ENCODE measurements at places on chromosomes 6 and 20.

DNA sequence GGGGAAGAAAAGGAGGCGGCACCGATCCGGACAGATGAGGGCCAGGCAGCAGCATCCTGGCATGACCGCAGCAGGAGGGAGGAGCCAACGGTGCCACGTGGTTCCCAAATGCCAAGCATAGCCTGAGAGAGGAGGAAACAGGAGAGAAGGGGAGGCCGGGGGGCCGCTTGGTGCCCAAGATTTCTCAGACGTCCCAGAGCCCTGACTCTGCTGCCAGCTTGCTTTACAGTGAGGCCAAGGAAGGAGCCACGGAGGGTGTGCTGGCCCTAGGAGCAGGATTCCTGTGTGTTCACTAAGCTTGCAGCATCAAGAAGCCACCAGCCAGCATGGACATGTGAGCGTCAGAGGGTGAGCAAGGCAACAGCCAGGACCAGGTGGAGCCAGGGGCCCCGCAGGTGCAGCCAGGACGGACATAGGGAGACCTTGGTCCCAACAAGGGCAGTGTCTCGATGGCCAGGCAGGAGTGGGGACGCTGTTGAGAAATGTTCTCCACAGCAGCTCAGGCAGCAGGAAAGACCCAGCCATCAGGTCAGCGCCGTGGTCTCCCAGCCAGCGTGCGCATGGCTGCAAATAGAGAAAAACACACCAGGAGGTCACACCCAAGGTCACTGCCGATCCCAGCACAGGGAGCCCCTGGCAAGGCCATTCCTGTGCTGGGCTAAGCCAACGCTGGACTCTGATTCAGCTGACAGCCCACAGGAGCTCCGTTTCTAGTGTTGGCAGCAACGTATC lies 143.7 kb downstream of the DLL1 start:
- DNase-seq: peak; percentile 60

- no peak for DNase-seq
Observed at GRCh38 chr6:142912125-142912524, 32.9 kb downstream of the HIVEP2 start.

DNA sequence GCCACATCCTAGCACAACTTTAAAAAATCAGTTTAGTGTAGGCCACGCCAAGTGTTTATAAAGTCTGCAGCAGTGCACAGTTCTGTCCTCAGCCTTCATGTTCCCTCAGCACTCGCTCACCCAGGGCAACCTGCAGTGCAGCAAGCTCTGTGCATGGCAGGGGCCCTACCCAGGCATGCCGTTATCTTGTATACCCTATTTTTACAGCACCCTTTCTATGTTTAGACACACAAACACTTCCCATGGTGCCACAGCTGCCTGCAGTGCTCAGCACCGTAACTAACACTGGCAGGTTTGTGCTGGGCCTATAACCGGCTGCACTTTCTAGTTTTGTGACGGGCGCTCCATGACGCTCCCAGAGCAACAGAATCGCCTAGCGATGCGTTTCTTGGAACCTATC lies 43.8 kb downstream of the ZBTB46 start:
- DNase-seq: no peak

- no peak for DNase-seq
Observed at GRCh38 chr6:72321788-72322187, 300.1 kb upstream of the KCNQ5 start.

DNA sequence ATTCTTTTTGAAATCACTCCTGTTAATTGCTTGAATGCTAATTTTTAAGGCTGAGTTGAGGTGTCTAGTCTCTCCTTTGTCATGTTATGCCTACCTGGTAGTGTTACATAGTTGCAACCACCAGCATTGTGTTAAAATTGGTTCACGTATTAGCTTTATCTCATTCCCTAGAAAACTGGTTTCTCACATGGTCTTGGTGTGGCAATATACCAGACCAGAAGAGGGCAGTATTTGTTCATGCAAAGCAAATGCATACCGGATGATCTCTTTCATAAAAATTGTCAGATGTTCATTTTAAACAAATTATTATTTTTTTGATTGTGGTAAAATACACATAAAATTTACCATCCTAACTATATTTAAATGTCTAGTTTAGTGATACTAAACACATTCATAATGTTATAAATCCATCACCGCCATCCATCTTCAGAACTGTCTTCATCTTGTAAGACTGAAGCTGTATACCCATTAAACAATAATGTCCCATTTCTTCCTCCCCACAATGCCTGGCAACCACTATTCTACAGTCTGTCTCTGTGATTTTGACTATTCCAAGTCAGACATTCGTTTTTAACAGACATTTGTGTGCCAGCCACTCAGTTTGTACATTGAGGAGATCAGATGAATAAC lies 92.8 kb downstream of the ATRN start:
- DNase-seq: peak; percentile 40

GRCh38 chr20:3857405-3857804 lies 10.8 kb downstream of the MAVS start:
- DNase-seq: no peak

- peak; percentile 31 for DNase-seq
Observed at GRCh38 chr6:6840831-6841291, 252.3 kb downstream of the LY86 start.

DNA sequence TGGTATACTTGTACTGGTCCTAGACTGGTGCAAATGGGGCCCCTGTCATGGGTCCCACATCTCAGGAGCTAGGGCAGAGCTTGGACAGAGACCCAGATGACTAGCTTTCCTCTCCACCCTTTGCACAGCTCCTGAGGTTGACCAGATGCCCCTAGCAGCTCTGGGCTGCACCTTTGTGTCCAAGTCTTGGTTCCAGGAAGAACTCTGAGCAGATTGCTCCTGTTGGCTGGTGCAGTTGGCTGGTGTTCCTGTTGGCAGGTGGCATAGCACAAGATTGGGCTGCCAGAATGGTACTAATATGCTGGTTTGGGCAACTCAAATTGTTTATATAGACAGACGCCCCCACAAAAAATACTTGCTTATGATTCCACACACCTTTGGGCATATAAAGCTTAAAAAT lies 89.4 kb upstream of the EZR start:
- no peak for DNase-seq

DNA sequence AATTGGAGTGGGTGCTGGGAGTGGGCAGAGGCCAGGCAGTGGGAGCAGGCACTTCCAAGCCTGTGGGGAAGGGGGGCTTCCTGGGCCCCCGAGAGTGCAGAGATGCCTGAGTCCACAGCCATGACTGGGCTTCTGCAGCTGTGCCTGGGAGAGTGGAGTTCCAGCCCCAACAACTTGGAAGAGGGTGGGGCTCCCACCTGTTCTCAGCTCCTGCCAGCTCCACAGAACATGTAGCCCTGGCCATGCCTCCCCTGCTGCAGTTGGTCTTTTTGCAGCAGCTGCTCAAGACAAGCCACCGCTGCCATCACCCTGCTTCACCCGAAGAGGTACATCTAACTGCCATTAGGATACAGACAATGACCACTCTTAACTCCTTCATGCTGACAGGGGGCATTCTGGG lies 1092.3 kb downstream of the KHDRBS2 start:
- DNase-seq: no peak

GRCh38 chr6:134425513-134425912 lies 107.6 kb upstream of the SGK1 start:
- DNase-seq: no peak

DNA sequence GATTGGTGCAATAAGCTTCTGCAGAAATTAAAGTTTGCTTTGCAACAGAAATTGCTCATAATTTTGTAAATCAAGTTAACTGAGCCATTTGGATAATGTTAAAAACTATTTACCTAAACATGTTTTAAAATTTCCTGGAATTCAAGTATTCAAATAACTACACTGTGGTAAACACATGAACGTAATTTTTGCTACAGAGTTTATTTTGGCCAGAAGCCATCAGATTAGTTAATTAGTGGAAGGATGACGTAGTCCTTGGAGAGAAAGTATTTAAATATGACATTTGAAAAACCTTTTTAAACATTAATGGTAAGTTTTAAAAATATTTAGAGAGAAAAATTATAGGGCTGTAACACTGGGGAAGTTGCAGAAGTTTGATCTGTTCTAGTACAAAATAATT lies 121.2 kb upstream of the UST start:
- no peak for DNase-seq

DNA sequence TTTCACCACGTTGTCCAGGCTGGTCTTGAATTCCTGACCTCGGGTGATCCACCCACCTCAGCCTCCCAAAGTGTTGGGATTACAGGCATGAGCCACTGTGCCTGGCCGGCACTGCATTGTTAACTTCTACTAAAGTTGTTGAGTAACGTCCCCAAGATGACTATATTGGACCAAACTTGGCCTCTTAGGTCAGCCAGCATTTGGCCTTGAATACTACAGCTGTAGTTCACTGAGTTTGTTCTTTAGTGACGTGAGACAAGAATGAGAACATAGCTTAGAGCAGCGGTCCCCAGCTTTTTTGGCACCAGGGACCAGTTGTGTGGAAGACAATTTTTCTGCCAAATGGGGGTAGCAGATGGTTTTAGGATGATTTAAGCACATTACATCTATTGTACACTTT lies 237.1 kb downstream of the TBC1D7 start:
- DNase-seq: no peak

DNA sequence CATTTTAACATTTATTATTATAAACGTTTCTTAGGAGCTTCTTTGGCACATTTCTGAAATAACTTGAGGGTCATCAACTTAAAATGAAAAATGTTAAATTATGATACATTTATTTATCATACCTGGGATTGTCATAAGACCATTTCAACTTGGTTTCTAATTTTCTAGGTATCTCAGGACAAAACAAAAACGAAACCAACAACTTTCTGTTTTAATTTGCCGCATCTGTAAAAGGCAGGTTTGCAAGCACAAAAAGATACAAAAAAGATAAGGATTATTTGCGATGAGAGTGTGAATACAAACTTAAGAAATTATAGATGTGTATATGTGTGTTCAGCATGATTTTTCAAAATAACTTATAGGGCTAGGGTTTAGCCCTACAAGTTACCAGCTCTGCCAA lies 395.0 kb upstream of the RUNX2 start:
- no peak for DNase-seq

DNA sequence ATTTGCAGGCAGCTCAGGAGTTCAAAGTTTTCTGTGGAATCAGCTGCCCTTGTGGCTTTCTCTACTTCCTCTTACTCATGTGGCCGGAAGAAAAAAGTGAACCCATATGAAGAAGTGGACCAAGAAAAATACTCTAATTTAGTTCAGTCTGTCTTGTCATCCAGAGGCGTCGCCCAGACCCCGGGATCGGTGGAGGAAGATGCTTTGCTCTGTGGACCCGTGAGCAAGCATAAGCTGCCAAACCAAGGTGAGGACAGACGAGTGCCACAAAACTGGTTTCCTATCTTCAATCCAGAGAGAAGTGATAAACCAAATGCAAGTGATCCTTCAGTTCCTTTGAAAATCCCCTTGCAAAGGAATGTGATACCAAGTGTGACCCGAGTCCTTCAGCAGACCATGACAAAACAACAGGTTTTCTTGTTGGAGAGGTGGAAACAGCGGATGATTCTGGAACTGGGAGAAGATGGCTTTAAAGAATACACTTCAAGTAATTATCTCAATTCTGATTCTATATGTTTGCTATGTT lies 1.1 kb downstream of the MGME1 start:
- DNase-seq: peak; percentile 66

- no peak for DNase-seq
Observed at GRCh38 chr20:39248171-39248861, 286.2 kb downstream of the DHX35 start.

GRCh38 chr20:19253916-19254820 lies 41.7 kb downstream of the SLC24A3 start:
- DNase-seq: no peak

- no peak for DNase-seq
Observed at GRCh38 chr20:15056246-15056645, 718.8 kb upstream of the FLRT3 start.

DNA sequence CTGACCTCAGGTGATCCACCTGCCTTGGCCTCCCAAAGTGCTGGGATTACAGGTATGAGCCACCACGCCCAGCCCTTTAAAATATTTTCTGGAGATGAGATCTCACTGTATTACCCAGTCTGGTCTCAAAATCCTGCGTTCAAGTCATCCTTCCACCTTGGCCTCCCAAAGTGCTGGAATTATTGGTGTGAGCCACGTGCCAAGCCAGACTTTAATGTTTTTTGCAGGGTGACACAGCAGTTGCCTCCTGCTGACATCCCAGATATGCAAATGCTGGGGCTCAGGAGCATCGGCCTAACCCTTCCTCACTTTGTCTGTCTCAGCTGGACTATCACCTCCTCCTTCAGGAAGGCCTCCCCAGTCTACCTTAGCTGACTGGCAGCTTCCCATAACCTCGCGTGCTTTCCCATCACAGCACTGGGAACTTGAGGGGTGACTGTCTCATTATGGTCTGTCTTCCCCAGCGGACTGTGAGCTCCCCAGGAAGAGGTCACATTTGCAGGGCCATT lies 14.3 kb upstream of the ID1 start:
- DNase-seq: no peak

DNA sequence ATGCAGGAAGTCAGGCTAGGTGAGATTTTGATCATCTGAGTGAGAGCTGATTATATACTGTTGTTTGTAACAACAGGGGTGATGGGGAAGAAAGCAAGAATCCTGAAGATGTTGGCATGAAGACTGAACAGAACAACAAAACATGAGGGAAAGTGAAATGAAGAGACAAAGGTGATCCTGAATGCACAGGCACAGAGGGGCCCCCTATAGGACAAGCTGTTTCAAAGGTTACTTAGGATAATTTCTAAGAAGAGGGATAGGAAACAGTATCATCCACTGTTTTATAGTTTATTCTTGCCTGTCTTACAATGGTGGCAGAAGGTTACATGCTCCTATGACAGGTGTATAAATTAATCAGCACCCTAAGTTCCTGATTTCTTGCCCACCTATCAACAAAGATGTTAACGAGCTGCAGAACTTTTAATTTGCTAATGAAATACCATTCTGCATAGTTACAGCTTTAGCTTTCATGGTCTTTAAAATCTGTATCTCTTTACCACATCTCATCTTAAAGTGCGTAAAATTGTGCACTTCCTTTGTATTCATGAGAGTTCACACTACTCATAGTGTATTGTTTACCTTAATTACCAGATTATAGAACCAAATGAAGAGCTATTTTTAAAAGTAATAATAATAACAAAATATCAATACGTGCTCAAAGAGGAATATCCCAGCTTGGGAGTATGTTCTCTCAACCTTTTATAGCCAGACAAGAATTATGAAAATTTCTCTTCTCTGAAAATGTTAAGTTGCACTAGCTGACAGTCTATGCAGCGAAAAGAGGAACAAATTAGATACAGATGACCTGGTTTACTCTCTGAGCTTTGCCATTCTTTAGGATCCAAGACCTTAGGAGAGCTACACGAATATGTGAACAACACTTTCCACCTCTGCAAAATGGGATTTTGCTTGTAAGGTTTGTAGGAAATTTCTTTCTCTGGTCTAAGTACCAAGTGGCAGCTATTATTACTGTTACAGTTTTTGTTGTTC lies 192.5 kb downstream of the EDN1 start:
- no peak for DNase-seq

GRCh38 chr6:147310521-147310920 lies 106.3 kb downstream of the STXBP5 start:
- DNase-seq: no peak

DNA sequence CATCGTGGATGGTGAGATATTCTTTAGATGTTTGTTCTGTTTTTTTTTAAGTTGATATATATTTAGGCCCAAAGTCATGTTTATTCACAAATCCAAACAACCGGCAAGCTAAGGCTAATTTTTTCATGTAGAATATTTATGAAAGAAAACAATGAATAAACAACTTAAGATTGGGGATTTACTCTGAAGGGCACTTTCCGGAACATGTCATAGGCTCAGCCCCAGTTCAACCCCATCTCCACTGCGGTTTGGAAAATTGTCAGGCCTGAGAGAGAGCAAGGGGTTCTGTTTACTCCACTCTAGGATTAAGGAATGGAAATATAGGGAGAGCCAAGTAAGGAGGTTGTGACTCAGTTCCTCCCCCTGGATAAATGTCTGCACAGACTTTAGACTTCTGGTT lies 18.3 kb downstream of the RPS6KA2 start:
- DNase-seq: no peak
